ENCODE measurements at places on chromosomes 1 and 21.
A peak's percentile ranks its signal among the peaks of the same experiment; 100 is the strongest.

DNA sequence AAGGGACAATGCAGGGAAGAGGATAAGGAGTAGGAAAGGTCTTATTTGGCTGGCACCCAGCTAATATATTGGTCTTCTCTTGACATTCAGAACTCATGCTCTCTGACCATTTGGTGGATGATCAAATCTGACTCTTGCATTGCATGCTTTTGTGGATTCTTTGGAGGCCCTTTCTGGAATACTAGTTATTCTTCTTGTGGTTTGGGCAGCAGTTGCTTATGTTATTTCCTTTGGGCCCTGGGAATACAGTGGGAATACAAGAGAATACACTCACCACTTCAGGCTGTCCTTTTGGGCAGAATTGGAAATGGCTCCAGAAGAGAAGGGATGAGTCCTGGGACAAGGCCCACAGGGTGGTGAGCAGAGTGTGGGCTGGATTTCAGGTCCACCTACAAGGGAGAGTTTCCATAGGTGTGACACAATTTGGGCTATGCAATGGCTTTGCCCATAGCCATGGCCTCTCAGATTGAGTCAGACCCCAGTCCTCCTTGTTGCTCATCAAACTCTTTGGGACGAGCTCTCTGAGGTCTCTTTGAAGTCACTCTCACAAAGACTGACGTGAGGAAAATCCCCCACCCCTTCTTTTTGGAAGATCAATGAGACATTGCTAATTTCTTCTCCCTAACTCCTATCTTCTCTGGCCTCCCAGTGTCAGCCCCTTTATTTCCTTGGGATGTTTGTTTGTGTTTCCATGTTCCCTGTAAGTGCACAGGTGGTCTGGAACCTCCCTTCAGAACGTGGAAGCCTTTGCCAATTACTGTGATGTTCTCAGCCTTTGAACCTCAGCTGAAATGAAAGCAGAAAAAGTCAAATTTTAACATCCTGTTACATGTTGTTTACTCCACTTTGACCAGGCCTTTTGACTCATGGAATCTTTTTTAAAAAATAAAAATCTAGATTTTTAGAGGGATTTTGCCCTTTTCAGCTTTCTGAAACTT, 19.4 kb downstream of the HSD11B1 start:
- DNase-seq: no peak

DNA sequence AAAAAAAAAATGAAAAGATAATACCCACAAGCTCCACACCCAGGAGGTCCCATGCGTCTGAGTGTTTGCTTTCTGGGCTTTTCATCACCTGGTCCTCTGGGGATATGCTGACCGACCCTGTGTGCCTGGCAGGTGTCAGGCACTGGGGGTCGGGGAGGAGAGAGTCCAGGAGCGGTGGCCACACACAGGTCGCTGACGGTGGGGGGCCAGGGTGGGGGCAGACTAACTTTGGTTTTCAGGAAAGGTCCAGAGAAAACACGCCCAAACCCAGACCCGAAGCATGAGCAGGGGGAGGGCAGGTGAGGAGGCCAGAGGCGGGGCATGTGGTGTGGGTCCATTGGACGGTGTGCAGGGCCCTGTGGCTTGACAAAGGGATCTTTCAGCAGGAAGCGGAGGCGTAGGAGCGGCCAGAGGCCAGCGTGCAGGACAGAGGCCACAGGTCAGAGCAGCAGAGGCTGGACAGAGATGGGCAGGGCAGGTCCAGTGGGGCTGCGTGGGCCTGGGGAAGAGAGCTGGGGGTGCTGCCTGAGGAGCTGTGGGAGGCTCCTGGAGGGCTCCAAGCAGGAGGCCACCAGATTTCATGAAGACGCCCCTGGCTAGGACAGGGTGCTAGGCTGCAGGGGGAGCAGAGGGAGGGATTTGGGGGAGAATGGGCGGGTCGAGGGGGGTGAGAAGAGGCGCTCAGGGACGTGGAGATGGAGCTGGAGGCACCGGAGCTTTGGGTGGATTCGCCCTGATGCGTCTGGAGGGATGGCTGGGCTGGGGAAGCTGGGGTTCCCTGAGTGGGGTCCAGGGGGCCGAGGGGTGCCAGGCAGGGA, 15.8 kb downstream of the RNF223 start:
- DNase-seq: no peak

- DNase-seq: no peak
Observed at GRCh38 chr1:24696041-24696755, 49.0 kb upstream of the CLIC4 start.

GRCh38 chr1:47192458-47193384, 2.9 kb upstream of the PDZK1IP1 start:
- peak; percentile 83 for DNase-seq

- DNase-seq: no peak
Observed at GRCh38 chr1:39689635-39690034, 1.6 kb downstream of the HPCAL4 start.

DNA sequence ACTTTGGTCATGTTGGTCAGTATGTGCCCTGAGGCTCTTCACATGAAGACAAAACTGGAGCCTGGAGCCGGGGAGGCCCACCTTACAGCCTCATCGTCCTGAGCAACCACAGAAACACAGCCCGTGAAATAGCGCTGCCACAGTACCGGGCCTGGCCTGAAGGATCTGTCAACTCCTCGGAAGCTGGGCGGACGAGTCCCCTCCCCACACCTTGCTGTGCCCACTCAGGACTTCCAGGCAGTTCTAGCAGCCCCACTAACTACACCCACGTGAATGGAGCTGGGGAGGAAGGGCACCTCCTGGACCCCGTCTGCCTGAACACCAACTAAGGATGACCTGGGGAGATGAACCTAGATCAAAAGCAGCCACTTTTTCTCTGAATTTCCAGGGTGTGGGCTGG, 24.7 kb downstream of the SDE2 start:
- no peak for DNase-seq

DNA sequence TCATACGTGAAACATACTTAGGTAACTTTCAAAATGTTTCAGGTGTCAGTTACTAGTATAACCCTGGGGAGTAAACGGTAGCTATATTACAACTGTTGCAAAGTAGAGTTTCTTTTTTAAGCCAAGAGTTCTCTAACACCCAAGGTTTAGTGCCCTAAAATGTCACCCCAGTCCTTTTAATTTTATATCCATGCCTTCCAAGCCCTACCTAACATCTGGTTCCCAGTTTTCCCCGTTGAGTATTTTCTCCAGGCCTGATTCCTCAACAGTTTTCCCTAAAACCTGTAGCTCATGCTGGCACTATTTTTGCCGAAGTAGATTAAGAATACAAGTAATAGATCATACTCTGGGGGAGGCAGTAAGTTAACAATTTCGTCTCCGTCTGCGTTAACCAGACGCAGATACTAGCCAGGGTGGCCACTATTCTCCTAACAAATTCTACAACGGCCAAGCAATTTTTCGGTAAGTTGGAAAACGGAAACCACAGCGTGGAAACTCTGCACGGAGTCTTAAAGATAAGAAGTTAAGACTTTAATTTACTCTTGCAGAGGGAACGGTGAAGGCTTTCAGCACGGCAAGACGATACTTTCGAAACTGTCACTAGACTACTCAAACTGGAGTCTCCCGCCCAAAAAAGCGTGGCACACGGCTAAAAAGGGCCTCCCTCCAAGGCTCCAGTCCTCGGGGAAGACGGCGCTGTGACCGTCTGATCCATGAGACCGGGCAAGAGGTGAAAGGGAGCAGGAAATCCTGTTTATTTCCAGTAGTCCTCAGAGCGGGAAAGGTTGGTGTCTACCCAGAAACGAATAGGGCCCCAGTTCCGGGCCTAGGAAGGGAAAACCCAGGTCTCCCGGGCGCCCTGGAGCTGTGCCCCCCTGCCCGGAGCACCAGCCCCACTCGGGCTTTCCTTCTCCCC, 945 bp downstream of the SRSF4 start:
- no peak for DNase-seq

DNA sequence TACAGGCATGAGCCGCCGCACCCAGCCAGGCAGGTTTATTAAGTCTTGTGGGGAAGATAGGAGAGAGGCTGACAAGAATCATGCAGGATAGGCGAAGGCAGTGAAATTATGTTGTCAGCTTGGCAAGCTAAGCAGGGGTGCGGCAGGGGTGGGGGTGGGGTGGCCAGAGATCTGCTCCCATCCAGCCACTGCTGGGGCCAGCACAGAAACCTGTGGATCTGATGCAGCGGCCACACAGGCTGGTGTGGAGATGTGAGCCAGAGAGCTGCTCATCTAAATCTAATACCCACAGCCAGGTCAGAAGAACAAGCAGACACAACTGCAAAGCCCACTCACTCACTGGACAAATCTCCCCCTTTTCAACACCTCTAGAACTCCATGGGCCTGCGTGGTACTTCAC, 68.7 kb downstream of the KCTD3 start:
- no peak for DNase-seq
